ENCODE measurements at places on chromosomes 12 and 14.

- no peak for DNase-seq
Observed at GRCh38 chr12:26728205-26729050, 104.6 kb downstream of the ITPR2 start.

GRCh38 chr12:49990273-49990672, 17.5 kb downstream of the AQP6 start:
- no peak for DNase-seq

DNA sequence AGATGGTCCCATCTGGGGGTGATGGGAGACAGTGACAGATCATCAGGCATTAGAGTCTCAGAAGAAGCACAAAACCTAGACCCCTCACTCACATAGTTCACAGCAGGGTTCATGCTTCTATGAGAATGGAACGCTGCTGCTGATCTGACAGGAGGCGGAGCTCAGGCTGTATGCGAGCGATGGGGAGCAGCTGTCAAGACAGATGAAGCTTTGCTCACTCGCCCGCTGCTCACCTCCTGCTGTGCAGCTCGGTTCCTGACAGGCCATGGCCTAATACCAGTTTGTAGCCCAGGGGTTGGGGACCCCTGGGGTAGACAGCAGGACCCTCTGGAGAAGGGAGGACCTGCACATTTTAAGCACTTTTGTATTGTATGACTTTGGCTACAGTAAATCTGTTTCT, 111.2 kb downstream of the LGMN start:
- no peak for DNase-seq

DNA sequence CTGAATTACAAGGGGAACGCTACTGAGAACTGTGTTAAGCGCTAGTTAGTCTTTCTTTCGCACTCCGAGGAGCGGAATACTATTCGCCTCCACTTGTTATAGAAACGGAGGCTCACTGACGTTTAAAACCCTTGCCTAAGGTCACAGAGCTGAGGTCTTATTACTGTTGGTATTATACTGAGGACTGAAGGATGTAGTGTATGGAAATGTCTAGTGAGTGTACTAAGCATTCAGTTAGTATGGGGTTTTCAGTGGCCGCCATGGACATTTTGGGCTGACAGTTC, 826 bp downstream of the ACADS start:
- DNase-seq: no peak

GRCh38 chr14:71726580-71727021, 205.6 kb upstream of the RGS6 start:
- DNase-seq: no peak

DNA sequence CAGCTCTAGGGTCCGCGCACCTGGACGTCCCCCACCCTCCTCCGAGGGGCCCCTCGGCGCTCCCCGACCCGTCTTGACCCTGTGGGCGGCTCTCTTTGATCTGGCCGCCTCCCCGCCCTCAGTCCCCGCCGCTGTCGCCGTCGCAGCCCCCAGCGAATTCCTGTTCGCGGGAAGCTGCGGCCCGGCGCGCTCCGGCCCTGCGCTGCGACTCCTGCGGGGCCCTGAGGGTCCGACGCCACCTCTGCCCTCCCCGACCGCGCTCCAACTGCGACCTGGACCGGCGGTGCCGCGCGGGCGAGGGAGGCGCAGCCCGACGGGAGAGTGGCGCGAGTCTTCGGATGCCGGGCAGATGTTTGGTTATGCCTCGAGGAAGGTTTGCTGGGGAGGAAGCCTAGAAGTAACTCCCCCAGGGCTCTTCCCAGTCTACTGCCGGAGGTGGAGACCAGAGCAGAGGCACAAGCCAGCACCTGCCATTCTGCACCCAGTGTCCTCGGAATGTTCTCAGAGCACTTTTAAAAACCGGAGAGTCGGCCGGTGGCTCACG, 440 bp upstream of the ISM2 start:
- DNase-seq: no peak

GRCh38 chr12:19553175-19553574, 113.9 kb downstream of the AEBP2 start:
- no peak for DNase-seq

- DNase-seq: no peak
Observed at GRCh38 chr14:55832974-55833373, 253.0 kb downstream of the KTN1 start.

DNA sequence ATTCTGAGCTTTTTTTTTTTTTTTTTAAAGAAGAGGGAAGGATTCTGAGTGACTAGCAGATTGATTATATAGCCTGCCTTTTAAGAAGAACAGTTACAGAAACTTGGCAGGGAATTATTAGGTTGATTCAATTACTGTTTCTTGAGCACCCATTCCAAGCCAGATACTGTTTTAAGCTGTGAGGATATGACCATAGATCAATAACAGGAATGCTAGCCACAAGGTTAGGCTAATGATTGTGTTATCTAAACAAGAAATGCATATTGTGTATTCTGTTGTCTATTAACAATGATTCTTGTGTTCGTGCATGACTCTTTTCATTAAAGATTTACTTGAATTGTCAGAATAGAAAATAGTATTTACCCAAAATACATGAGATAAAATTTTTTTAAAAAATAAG, 67.1 kb downstream of the PRORP start:
- DNase-seq: no peak

All from brain pericyte (primary cell).